ENCODE measurements at places on chromosomes 1 and 21. TPM values are rescaled to one million over a fixed set of nuclear protein-coding genes. Genes with fewer than 3 reads are reported as not detected.

- no peak for DNase-seq
Measured at GRCh38 chr1:4269330-4269729, 369.3 kb upstream of the C1orf174 start.

GRCh38 chr1:176330782-176331181 is 123.7 kb upstream of the COP1 start:
- DNase-seq: no peak

- DNase-seq: no peak
Measured at GRCh38 chr1:61132645-61133334, 50.4 kb downstream of the NFIA start.

GRCh38 chr1:54230507-54231339 is 30.8 kb downstream of the MRPL37 start:
- DNase-seq: no peak

GRCh38 chr1:47839433-47839760 is 157.8 kb downstream of the TRABD2B start:
- DNase-seq: no peak

DNA sequence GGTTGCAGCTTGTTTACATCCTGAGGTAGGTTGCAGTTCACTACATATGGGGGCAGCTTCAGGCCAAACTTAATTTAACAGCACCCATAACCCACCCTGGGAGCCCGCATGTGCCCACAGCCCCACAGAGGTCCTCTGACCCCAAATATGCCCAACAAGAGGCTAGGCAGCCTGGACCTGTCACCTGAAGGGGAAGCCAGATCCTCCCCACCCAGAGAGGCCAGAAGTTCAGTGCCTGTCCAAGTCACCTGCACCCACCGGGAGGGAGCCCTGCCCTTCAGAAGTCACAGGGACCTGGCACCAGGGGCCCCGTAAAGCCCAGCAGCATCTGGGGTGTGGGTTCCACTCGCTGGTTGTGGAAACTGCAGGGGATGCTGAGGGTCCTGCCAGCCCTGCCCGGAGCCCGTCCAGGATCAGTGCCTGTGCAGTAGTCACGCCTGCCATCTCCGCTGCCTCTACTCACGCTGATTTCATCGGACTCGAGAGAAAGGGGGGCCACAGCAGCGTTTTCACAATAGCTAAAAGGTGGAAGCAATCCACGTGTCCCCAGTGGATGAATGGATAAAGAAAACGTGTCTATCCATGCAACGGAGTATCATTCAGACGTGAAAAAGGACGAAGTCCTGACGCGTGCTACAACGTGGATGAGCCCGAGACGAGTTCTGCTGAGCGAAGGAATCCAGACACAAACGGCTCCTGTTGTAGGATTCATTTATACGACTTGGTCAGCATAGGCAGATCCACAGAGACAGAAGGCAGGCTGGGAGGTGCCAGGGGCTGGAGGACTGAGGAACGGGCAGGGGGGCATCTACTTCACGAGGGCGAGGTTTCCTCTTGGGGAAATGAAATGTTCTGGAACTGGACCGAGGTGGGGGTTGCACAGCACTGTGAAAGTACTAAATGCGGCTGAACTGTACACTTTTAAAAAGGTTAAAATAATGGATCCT is 33.9 kb upstream of the COL6A2 start:
- DNase-seq: no peak

DNA sequence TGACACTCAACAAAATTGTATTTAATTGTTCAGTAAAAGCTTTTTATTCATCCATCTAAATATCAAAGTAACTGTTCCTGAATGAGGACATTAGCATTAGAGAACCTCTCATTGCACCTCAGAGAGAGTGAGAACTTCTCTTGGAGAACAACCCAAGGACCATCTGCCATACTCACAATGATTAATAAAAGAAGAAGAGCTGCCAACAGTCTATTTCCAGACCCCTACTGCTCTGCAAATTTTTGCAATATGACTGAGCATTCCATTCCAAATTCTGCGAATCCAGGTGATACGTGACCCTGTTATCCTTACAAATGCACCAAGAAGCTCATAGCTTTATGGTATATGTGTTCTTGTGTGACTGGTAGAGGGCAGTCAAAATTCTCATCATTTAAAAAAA is 422.5 kb downstream of the NEGR1 start:
- DNase-seq: no peak

GRCh38 chr1:26190373-26190987 is at the start of gene CATSPER4:
TSS of gene CATSPER4 (plus strand) at chr1:26190602. CDS start at chr1:26190628, 26 bp downstream.
- no peak for DNase-seq

DNA sequence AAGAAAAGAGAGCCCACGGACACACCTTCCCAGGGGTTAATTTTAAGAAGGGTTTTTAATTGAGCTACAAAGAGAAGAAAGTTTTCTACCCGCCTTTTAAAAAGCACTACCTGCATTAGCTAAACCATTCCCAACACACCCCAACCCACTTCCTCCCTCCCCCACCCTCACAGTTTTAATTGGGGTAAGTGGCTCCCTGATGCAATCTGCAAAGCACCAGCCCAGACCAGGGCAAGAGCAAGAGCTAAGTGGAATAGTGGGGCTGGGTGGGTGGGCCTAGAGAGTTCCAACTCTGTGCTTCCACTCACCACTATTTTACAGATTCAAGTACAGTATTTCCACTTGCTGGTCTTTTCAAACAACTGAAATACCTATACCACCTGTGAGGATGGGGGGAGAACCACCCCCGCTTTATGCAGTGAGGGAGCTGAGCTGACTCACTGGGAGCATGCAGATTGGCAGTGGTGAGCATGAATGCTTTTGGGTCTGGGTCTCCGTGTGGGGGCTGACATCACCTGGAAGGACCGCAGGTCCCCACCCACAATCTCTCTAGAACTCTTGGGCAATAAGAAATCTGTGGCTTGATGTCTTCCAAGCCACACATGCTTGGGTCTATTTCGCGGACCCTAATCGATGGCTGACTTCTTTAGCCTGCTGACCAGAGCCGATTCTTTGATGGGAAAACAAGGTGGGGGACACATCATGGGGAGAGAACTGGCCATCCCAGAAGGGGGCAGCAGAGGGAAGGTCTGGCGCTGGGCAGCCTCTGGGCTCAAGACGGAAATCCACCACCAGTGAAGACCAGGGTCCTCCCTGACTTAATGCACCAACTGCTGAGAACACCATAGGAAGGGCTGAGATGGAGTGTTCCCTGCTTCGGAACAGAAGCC is 95.5 kb downstream of the SSBP3 start:
- DNase-seq: no peak

GRCh38 chr21:45598109-45598508 is 45.4 kb upstream of the PCBP3 start:
- peak; percentile 26 for DNase-seq

- DNase-seq: no peak
Measured at GRCh38 chr1:25106976-25107642, 125.2 kb downstream of the SYF2 start.

DNA sequence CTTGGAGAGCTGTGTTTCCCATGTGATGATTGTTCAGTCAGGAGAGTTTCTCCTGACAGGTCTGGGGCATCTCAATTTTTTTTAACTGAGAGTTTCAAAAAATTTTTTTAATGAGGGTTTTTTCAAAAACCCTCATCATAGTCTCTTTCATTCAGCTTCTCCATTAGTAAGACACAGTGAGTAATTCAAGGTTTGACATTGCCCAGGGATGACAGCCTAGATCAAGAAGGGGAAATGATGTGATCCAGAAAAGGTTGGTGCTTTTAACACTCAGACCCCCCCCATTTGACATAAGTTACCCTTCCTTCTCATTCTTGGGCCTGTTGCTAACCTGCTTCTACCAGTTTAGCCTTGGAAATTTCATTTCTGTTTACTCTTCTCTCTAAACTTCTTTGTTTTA is 189.4 kb upstream of the HOOK1 start:
- DNase-seq: no peak

- DNase-seq: no peak
Measured at GRCh38 chr1:151924691-151925587, 15.6 kb upstream of the THEM4 start.

DNA sequence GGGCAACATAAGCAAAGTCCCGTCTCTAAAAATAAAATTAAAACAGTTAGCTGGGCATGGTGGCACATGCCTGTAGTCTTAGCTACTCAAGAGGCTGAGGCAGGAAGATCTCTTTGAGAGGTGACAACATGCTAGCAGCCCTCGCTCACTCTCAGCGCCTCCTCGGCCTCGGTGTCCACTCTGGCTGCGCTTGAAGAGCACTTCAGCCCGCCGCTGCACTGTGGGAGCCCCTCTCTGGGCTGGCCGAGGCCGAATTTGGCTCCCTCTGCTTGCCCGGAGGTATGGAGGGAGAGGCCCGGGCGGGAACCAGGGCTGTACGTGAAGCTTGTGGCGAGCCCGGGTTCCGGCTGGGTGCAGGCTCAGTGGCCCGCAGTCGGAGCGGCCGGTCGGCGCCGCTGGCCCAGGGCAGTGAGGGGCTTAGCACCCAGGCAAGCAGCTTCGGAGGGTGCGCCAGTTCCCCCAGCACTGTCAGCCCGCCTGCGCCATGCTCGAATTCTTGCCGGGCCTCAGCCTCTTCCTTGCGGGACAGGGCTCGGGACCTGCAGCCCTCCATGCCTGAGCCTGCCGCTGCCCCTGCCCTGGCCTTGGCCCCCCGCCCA is 138.3 kb downstream of the MAP3K21 start:
- DNase-seq: no peak

- no peak for DNase-seq
Measured at GRCh38 chr21:28337315-28337714, 655.4 kb downstream of the LTN1 start.

GRCh38 chr1:41362357-41362721 is 1.1 kb downstream of the FOXO6 start:
- DNase-seq: no peak

DNA sequence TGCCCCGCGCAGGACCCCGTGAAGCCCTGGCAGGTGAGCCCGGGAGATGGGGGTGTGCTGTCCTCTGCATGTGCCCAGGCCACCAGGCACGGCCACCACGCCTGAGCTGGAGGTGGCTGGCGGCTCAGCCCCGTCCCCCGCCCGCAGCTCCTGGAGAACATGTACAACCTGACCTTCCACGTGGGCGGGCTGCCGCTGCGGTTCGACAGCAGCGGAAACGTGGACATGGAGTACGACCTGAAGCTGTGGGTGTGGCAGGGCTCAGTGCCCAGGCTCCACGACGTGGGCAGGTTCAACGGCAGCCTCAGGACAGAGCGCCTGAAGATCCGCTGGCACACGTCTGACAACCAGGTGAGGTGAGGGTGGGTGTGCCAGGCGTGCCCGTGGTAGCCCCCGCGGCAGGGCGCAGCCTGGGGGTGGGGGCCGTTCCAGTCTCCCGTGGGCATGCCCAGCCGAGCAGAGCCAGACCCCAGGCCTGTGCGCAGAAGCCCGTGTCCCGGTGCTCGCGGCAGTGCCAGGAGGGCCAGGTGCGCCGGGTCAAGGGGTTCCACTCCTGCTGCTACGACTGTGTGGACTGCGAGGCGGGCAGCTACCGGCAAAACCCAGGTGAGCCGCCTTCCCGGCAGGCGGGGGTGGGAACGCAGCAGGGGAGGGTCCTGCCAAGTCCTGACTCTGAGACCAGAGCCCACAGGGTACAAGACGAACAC is 1.8 kb downstream of the TAS1R3 start:
- no peak for DNase-seq

DNA sequence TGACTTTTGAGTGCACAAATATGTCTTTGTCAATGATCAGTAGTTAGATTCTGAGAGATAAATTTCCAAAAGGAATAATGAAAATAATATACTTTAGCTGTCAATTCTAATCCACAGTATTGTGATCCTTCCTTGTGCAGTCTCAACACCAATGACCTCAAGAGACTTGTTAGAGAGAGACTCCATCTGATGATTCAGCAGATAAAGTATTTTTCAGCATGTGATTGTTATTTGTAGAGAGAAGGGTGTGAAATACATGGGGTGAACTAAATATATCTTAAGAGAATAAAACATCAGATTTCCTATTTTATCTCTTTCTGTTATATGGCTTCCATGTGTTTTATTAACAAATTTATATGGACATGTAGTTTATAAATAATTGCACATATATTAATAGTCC is 5.9 kb upstream of the ZNF124 start:
- no peak for DNase-seq

GRCh38 chr1:74468982-74469603 is 43.3 kb downstream of the LRRC53 start:
- DNase-seq: no peak

DNA sequence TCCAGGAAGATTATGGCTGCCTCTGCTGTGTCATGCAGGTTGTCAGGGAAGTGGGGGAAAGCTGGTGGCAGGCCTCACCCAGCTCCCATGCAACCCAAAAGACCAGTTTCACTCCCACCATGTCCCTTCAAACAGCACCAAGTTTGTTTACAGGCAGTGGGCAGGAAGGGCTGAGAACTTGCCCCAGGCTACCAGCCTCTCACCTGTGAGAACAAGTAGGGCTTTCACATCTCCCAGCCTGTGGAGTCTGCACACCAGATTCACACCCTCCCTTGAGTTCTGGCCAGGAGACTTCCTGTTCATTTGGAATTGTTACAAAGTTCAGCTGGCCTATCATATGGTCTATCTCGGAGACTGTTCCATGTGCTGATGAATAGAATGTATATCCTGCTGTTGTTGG is 27.8 kb downstream of the RPAP2 start:
- DNase-seq: no peak

DNA sequence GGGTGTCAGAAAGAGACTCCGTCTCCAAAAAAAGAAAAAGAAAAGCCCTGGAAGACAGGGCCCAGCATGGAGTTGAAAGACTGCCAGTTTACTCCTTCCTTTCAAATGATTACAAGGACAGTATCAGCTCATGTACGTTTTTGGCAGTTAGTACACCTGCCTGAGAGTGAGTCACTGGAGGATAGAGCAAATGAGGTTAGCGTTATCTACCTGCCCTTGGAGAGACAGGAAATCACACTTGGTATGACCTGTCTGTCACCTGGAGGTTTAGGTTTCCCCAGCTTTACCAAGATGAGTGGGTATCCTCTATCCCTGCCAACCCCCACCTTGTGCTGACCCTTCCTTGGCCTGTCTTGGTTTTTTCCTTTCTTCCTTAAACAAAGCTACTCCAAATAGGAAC is 96.8 kb upstream of the BMP8A start:
- no peak for DNase-seq

DNA sequence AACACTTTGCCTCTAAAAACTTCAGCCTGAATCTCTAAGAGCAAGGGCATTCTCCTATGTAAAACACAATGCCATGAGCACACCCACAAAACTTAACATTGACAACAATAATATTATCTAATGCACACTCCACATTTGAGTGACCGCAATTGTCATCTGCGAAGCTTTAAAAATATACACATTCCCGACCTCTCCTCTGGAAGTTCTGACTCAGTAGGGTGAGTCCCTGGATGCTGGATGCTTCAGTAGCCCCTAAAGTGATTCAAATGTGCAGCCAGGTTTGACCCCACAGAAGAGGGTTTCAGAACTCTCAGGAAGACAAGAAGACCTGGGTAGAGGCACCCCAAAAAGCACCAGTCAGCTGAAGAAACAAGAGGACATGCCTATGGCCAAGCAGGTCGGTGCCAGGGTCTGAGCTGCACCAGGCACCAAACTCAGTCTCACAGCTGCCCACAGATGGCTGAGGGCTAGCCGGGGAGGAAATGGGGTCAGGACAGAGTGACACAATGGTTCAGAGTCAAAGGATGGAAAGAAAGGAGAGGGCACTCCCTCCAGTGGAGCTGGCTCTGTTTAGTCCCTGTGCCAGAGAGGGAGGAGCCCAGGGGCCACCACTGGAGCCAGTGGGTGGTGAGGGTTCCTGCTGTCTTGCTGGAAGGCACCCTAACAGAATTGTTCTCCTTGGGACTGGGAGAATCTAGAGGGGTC is 17.4 kb downstream of the PIK3C2B start:
- DNase-seq: no peak

TAS1R1 gene
- total RNA-seq: not detected

RBM11 gene
- total RNA-seq: 3.3 TPM

FYB2 gene
- not detected for total RNA-seq

RGS1 gene
- total RNA-seq: 10.1 TPM

MROH9 gene
- not detected for total RNA-seq

FCN3 gene
- not detected for total RNA-seq

Data from activated naive CD8-positive, alpha-beta T cell treated with anti-CD3 and anti-CD28 coated beads, Interleukin-2, amount 10 ng/mL, durations not matched to agents 7 days and 5 days (primary cell).